Activated CD8-positive, alpha-beta T cell treated with anti-CD3 and anti-CD28 coated beads for 36 hours (primary cell): ENCODE measurements at places on chromosomes 7 and 10. TPM values are rescaled to one million over a fixed set of nuclear protein-coding genes. Genes with fewer than 3 reads are reported as not detected.

GRCh38 chr7:100983451-100984187, 14.3 kb downstream of the MUC12 start:
- peaks cover 2% of the 10 kb centered on the region for H3K27me3 ChIP-seq
- H3K36me3 ChIP-seq, result no peaks in the 10 kb centered on the region
- H3K4me1 ChIP-seq, result no peaks in the 10 kb centered on the region
- H3K27ac ChIP-seq, result no peak overlapping the region
- DNase-seq, result no peak

DNA sequence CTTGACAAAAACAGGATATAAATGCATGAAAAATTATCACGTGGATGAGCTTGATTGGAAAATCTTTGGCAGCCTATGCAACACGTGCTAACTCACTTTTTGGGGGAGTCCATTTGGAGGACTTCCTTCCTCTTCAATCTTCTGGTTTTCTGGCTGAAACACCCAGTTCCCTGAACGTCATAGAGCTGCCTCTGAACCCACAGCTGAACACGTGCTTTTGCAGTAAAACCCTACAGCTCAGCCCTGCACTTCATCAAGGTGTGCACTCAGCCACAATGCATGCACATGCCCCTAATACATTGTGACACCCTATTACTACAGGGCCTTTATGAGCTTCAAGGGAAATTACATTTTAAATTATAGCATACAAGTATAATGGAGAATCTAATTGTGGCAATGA, 808.7 kb upstream of the AUTS2 start:
- no peaks in the 10 kb centered on the region for H3K4me1 ChIP-seq
- H3K27me3 ChIP-seq, result no peaks in the 10 kb centered on the region
- no peak overlapping the region for H3K27ac ChIP-seq
- H3K4me3 ChIP-seq, result no peak overlapping the region
- no peaks in the 10 kb centered on the region for H3K36me3 ChIP-seq

GRCh38 chr10:47214520-47214919, 85.5 kb upstream of the GDF10 start:
- DNase-seq, result no peak
- H3K4me1 ChIP-seq, result peaks cover 42% of the 10 kb centered on the region
- H3K27me3 ChIP-seq, result no peaks in the 10 kb centered on the region
- H3K36me3 ChIP-seq, result peaks cover 14% of the 10 kb centered on the region
- no peak overlapping the region for H3K4me3 ChIP-seq
- no peak overlapping the region for H3K27ac ChIP-seq

- no peaks in the 10 kb centered on the region for H3K27me3 ChIP-seq
- peaks cover 20% of the 10 kb centered on the region for H3K36me3 ChIP-seq
- peak within 1 kb of the TSS; percentile 97 for H3K27ac ChIP-seq
- peaks cover 46% of the 10 kb centered on the region for H3K4me1 ChIP-seq
- peak; percentile 66 for DNase-seq
Observed at GRCh38 chr10:61900829-61901792, at the start of gene ARID5B. TSS of gene ARID5B (plus strand) at chr10:61901699. CDS start at chr10:61901710, 11 bp downstream.

DNA sequence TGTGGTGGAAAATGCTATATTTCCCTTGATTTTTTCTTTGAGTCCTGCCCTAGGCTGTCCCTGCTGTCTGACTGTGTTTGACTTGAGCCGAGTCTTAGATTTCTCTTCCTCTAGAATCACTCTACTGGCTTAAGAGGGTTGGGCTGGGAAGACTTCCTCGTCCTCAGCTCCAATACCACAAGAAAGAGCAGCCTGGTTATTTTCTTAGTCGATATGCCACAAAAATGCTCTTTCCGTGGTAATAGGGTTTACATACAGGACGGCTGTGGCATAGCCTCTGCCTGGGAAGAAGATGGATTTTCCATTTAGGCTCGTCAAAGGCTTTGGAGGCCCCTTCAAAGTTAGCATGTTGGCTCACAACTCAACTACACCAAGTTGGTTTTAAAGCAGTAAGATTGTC, 212.0 kb upstream of the IGFBP3 start:
- no peaks in the 10 kb centered on the region for H3K36me3 ChIP-seq
- no peak overlapping the region for H3K27ac ChIP-seq
- H3K4me3 ChIP-seq, result no peak overlapping the region
- DNase-seq, result no peak
- no peaks in the 10 kb centered on the region for H3K4me1 ChIP-seq

GRCh38 chr7:14085901-14086300, 96.4 kb upstream of the ETV1 start:
- no peak overlapping the region for H3K27ac ChIP-seq
- no peak for DNase-seq
- H3K4me1 ChIP-seq, result no peaks in the 10 kb centered on the region

- no peak overlapping the region for H3K27ac ChIP-seq
- peaks cover 11% of the 10 kb centered on the region for H3K36me3 ChIP-seq
- no peak for DNase-seq
Observed at GRCh38 chr7:66265566-66265965, 60.4 kb downstream of the TPST1 start.

DNA sequence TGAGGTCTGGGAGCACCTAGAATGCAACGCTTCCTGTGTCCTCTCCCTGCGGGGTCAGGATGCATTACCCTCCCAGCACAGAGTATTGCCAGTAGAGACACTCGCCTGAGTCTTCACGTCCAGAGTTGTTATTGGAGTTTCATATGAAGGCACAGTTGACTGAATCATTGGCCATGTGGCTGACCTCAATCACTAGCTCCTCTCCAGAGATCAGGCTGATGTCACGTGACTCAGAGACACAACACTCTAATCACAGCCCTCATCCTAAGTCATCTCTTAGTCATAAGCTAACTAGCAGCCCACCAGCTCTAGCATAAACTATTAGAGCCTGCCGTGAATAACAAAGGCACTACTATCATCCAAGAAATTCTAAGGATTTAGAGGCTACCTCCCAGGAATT, 107.8 kb downstream of the HECW1 start:
- H3K4me3 ChIP-seq, result no peak overlapping the region
- H3K4me1 ChIP-seq, result no peaks in the 10 kb centered on the region
- H3K27me3 ChIP-seq, result peaks cover 10% of the 10 kb centered on the region
- H3K36me3 ChIP-seq, result no peaks in the 10 kb centered on the region

GRCh38 chr10:91711885-91712680, 79.2 kb upstream of the PPP1R3C start:
- DNase-seq, result no peak
- H3K27me3 ChIP-seq, result peaks cover 13% of the 10 kb centered on the region
- no peak overlapping the region for H3K4me3 ChIP-seq

The TSPAN12 gene
- not detected for total RNA-seq

The OR2A12 gene
- total RNA-seq, result not detected

- DNase-seq, result no peak
- H3K27ac ChIP-seq, result no peak overlapping the region
- H3K27me3 ChIP-seq, result no peaks in the 10 kb centered on the region
- H3K4me3 ChIP-seq, result no peak overlapping the region
- H3K36me3 ChIP-seq, result peaks cover 41% of the 10 kb centered on the region
Observed at GRCh38 chr7:17849504-17849903, 90.8 kb downstream of the SNX13 start.

The EFCAB10 gene
- total RNA-seq, result not detected

DNA sequence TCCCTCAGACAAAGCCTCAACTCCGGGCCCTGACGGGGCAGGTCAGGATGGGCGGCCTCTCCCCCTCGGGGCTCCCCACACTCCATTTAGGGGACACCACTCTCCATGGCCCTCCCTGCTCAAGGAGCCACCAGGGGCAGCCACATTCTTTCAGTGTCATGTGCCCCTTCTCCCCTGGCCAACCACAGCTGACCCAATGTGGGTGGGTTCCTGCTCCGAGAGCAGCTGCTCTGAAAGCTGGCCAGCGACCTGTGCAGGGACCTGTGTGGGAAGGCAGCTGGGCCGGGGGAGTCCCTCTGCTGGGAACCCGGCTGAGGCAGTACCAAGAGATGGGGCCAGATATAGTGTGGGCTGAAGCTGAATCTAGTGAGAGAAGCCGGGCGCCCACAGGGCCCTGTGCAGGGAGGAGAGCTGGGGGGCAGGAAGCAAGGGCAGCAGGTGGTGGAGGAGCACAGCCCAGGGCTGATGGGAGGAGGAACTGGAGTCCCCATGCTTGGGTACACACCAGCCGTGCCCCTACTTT, 40.6 kb upstream of the NPFFR1 start:
- peak overlapping the region; percentile 61 for H3K27ac ChIP-seq
- H3K4me1 ChIP-seq, result peaks cover 33% of the 10 kb centered on the region
- DNase-seq, result peak; percentile 61

DNA sequence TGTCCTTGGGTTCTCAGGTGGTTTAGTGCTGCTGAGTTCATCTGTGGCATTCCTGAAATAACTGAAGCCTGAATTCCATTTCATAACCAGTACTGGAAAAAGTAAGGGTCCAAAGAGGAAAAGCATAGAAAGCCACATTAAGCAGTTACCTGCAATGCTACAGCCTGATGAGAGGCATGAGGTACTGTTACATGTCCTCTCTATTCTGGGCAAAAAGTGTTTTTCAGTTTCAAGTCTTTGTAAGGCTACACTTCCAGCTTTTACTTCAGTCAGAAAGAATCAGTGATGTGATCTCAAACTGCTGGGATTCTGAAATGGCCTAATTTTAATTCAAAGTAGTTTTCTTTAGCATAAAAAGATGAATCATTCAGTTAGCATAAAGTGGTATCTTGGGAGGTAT, 369.5 kb downstream of the PHF14 start:
- no peak overlapping the region for H3K4me3 ChIP-seq
- H3K27ac ChIP-seq, result no peak overlapping the region
- H3K36me3 ChIP-seq, result no peaks in the 10 kb centered on the region
- peaks cover 4% of the 10 kb centered on the region for H3K4me1 ChIP-seq
- H3K27me3 ChIP-seq, result peaks cover 10% of the 10 kb centered on the region

The VCL gene
- total RNA-seq, result 16.9 TPM

GRCh38 chr10:76697923-76698322, 939.7 kb downstream of the KCNMA1 start:
- no peak overlapping the region for H3K4me3 ChIP-seq
- H3K36me3 ChIP-seq, result no peaks in the 10 kb centered on the region
- H3K27me3 ChIP-seq, result peaks cover 1% of the 10 kb centered on the region
- no peak overlapping the region for H3K27ac ChIP-seq
- no peaks in the 10 kb centered on the region for H3K4me1 ChIP-seq

The SPRN gene
- not detected for total RNA-seq

- H3K27ac ChIP-seq, result no peak overlapping the region
- H3K4me3 ChIP-seq, result no peak overlapping the region
- H3K4me1 ChIP-seq, result no peaks in the 10 kb centered on the region
- H3K36me3 ChIP-seq, result no peaks in the 10 kb centered on the region
Observed at GRCh38 chr7:145902123-145902522, 214.5 kb upstream of the CNTNAP2 start.

GRCh38 chr10:15719899-15720634, at the start of gene ITGA8:
TSS of gene ITGA8 (minus strand) at chr10:15719922. CDS start at chr10:15719771, 151 bp downstream.
- H3K27me3 ChIP-seq, result peaks cover 34% of the 10 kb centered on the region
- no peak within 1 kb of the TSS for H3K27ac ChIP-seq
- no peak within 1 kb of the TSS for H3K4me3 ChIP-seq
- peak; percentile 17 for DNase-seq

GRCh38 chr7:49295146-49295545, 370.8 kb downstream of the CDC14C start:
- no peaks in the 10 kb centered on the region for H3K27me3 ChIP-seq
- H3K4me3 ChIP-seq, result no peak overlapping the region
- no peaks in the 10 kb centered on the region for H3K4me1 ChIP-seq
- DNase-seq, result no peak
- H3K27ac ChIP-seq, result no peak overlapping the region

DNA sequence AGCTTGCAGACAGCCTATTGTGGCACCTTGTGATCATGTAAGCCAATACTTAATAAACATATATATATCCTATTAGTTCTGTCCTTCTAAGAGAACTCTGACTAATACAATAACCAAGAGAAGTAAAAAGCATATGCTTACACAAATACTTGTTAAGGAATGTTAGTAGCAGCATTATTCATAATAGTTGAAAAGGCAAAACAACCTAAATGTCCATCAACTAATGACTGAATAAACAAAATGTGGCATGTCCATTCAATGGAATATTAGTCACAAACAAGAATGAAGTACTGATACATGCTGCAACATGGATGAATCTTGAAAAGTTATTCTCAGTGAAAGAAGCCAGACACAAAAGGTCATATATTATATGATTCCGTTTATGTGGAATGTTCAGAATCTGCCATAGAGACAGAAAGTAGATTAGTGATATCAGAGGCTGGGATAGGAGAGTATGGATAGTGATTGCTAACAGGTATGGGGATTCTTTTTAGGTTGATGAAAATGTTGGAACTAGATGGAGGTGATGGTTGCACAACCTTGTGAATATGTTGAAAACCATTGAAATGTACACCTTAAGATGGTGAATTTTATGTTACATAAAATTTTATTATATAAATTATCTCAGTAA, 112.5 kb upstream of the UNC5B start:
- H3K4me3 ChIP-seq, result no peak overlapping the region
- H3K4me1 ChIP-seq, result peaks cover 5% of the 10 kb centered on the region
- no peak overlapping the region for H3K27ac ChIP-seq
- H3K36me3 ChIP-seq, result no peaks in the 10 kb centered on the region

- DNase-seq, result no peak
- H3K27me3 ChIP-seq, result peaks cover 12% of the 10 kb centered on the region
- H3K36me3 ChIP-seq, result no peaks in the 10 kb centered on the region
- no peak overlapping the region for H3K27ac ChIP-seq
- no peaks in the 10 kb centered on the region for H3K4me1 ChIP-seq
Observed at GRCh38 chr10:113499806-113500205, 53.0 kb upstream of the HABP2 start.

GRCh38 chr10:71245420-71246325, 33.3 kb downstream of the UNC5B start:
- no peaks in the 10 kb centered on the region for H3K36me3 ChIP-seq
- no peak for DNase-seq
- H3K27ac ChIP-seq, result no peak overlapping the region
- H3K27me3 ChIP-seq, result no peaks in the 10 kb centered on the region

The SEMA3A gene
- 1.7 TPM for total RNA-seq

The TFPI2 gene
- total RNA-seq, result not detected

DNA sequence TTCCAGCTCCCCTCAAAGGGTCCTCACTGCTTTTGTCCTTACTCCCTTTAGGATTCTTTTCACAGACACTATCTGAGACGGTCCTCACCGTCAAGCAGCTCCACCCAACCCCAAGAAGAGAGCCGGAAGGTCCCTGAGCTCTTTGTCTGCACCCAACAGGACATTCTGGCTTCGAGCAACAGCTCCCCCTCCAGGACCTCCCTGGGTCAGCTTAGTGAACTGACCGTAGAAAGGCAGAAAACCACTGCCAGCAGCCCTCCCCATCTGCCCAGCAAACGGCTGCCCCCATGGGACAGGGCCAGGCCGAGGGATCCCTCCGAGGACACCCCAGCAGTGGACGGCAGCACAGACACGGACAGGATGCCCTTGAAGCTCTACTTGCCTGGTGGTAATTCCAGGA, 19.9 kb downstream of the MINDY4 start:
- H3K36me3 ChIP-seq, result no peaks in the 10 kb centered on the region
- H3K27ac ChIP-seq, result no peak overlapping the region
- no peaks in the 10 kb centered on the region for H3K27me3 ChIP-seq
- no peak for DNase-seq
- peaks cover 2% of the 10 kb centered on the region for H3K4me1 ChIP-seq

DNA sequence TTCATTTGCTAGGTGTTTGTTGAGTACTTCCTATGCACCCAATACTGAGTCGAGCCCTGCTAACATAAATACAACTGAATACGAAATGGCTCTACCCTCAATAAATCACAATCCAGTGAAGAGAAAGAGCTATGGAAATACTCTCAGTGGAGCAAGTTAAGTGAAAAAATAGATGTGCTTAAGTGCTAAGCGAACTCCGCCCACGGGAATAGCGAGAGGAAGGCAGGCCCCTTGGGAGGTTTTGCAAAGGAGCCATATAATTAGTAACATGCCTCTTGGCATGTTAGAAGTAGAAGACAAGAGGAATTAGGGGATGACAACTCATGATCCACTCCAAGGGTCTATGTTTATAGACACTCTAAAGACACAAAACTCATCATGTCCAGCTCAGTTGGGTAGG, 42.8 kb upstream of the TSPAN33 start:
- H3K36me3 ChIP-seq, result no peaks in the 10 kb centered on the region
- no peak overlapping the region for H3K27ac ChIP-seq
- H3K4me1 ChIP-seq, result no peaks in the 10 kb centered on the region
- no peaks in the 10 kb centered on the region for H3K27me3 ChIP-seq
- no peak for DNase-seq
- H3K4me3 ChIP-seq, result no peak overlapping the region

The CDC14C gene
- total RNA-seq, result not detected

The DPCD gene
- total RNA-seq, result 19.0 TPM
